ENCODE measurements at places on chromosomes 12 and 14.

GRCh38 chr12:53551889-53552291, 44.6 kb upstream of the NPFF start:
- no peak for DNase-seq

- DNase-seq: no peak
Observed at GRCh38 chr14:97411938-97412612, 614.9 kb downstream of the VRK1 start.

DNA sequence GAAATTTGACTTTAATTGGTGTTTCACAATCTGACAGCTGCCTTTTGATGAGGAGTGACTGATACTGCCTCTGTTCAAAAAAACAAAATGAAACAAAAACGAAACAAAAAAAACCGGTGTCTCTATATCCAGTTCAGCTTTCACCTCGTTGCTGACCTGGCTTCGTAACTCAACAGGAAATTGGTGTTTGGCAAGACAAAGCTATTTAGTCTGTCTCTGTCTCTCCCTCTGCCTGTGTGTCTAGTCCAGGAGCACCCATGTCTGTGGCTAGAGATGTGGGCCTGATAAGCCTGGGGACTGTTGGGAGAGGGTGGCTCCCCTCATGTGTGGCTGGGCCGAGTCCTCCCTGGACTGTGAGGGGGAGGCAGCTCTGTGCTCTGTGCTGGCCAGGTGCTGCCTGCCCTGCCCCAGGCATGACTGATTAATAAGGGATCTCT, 11.3 kb downstream of the CACNA1C start:
- no peak for DNase-seq

DNA sequence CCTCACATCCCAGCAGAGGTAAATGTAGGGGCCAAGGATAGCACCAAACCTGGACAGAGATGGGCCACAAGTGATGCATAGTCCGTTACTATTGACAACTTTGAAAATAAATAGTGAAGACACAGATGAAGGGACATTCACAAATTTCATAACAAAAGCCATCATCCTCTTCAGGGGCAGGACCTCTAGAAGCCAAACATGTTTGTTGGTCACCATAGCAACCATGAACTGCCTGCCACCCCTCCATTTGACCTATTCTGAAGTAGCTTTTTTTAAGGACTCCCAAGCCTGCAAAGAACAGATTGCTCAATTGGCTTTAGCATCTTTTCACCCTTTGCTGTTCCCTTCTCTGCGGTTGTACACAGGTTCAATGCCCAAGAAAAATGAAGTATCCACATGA, 35.7 kb upstream of the MDM1 start:
- DNase-seq: no peak

DNA sequence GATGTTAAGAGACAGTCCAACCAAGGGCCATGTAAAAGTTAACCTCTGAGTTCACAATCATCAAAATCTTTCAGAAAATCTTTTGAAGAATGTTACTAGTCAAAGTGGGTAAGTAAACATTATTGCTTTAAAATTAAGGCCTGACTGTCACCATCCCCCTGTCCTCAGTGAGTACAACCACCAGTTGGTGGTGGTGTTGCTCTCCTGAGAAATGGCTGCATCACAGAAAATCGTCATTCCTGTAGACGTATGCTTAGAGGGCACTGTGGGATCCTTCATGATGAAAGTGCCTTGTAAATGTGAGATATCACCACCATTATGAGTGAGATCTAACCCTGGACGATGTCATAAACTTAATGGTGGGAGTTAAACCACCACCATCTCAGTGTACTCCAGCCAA, 451.2 kb downstream of the RPS29 start:
- DNase-seq: no peak

DNA sequence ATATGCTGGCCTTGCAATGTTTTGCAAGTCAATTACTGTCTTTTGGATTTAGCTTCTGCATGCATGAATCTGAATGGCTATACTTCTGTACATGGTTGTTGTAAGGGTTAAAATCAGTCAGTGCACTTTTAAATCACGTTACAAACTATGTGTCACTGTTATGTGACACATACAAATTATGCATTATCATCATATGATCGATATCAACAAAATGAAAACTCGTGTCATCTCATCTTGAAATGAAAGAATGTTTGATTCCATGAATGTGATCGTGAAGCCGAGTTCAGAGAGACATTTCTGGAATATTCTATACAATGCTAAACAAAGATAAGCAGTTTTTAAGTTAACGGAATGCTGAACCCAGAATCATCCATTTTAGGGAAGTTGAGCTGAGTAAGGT, 116.5 kb downstream of the HMGA2 start:
- no peak for DNase-seq

- no peak for DNase-seq
Observed at GRCh38 chr12:89731614-89732013, 23.0 kb upstream of the ATP2B1 start.

DNA sequence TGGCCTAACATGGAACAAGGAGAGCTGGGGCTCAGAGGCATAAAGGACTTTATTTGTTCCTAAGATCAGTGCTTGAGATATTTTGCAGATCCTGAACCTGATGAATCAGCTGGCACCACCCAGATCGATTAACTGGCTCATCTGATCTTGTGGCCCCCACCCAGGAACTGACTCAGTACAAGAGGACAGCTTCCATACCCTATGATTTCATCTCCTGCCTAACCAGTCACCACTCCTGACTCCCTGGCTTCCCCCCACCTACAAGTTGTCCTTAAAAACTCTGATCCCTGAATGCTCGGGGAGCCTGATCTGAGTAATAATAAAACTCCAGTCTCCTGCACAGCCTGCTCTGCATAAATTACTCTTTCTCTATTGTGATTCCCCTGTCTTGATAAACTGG, 5.1 kb downstream of the C12orf56 start:
- DNase-seq: no peak

GRCh38 chr12:119730381-119730780, 62.4 kb downstream of the PRKAB1 start:
- no peak for DNase-seq

DNA sequence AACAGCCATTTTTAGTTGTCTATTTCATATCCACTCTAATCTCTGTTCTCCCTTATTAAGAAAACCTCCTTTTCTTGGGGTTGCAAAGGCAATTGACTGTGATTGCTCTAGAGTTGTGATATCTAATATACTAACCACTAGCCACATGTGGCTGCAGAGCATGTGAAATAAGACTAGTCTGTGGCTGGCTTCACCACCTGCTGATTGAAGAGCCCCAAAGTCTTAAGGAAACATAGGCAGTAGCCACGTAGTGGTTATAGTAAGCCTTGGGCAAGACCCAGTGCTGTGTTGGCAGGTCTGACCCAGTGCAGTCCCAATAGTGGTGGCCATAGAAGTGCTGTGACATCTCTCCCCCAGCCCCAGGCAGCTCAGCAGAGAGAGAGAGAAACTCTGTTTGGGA, 28.4 kb upstream of the ATP2B1 start:
- no peak for DNase-seq

- no peak for DNase-seq
Observed at GRCh38 chr14:51929910-51930682, 59.2 kb upstream of the RTRAF start.

DNA sequence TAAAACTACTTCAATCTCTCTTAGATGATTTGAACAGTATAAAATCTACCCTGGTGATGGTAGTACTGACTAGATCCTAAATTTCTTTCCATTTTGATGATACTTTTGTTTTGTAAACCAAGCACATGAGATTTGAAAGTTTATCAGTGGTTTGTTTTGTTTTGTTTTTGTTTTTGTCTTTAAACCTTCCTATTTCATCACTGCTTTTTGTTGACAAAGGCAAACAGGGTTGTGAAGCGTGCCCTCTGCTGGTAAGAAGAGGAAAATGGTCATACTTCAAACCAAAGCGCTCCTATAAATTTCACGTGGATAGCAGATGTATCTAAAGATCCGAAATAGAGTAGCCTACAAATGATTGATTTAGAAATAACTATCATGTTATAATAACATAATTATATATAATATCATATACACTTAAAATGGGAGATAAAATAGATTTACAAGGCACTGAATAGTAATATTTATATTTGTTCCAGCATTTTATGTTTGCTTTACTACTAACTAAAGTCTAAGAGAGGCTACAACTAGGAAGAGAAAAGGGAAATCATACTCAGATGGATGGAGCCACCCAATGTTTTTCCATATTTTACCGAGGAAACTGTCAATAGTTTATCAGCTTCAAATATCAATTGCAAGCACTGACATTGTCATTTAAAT, 254.0 kb upstream of the USP15 start:
- DNase-seq: no peak

- DNase-seq: peak; percentile 1
Observed at GRCh38 chr12:11228296-11228879, 41.1 kb downstream of the PRB3 start.

- DNase-seq: no peak
Observed at GRCh38 chr12:47615711-47616110, 90.1 kb downstream of the RPAP3 start.

- DNase-seq: no peak
Observed at GRCh38 chr12:22044391-22044790, 1.6 kb upstream of the CMAS start.

DNA sequence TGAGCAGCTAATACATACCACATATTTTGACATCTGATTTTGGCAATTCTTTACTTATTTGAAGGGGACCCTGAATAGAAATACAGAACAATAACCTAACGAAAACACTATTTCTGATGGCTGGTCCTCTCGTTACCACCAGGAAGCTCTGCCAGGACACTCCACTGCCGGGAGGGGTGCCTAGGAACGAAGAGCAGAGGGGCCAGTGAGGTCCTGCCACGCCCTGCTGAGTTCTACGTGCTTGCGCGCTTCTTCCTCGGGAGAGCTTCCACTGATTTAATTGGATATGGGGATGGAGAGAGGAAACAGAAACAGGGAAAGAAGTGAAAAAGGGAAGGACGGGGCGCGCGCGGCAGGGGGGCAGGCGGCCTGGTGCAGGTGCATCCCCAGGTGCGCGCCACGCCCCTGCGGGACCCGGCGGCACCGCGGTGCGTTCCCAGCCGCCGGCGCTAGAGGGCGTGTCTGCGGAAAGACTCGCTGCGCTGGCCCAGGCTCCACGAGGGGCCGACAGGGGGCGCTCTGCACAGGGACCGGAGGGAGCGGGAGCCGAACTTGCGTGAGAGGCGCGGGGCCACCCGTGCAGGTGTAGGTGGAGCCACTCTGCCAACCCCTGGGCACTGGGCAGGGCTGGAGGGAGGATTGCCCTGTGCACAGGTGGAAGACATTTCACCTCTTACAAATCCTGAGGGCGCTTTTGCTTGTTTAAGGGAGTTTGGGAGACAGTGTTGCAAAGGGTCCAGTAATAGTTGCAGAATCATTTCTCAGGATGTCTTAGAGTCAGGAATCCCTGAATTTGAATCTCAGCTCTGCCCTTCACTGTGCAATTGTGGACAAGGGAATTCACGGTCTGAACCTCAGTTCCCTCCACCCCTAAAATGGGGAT, 986.3 kb upstream of the TMEM132C start:
- peak; percentile 57 for DNase-seq

DNA sequence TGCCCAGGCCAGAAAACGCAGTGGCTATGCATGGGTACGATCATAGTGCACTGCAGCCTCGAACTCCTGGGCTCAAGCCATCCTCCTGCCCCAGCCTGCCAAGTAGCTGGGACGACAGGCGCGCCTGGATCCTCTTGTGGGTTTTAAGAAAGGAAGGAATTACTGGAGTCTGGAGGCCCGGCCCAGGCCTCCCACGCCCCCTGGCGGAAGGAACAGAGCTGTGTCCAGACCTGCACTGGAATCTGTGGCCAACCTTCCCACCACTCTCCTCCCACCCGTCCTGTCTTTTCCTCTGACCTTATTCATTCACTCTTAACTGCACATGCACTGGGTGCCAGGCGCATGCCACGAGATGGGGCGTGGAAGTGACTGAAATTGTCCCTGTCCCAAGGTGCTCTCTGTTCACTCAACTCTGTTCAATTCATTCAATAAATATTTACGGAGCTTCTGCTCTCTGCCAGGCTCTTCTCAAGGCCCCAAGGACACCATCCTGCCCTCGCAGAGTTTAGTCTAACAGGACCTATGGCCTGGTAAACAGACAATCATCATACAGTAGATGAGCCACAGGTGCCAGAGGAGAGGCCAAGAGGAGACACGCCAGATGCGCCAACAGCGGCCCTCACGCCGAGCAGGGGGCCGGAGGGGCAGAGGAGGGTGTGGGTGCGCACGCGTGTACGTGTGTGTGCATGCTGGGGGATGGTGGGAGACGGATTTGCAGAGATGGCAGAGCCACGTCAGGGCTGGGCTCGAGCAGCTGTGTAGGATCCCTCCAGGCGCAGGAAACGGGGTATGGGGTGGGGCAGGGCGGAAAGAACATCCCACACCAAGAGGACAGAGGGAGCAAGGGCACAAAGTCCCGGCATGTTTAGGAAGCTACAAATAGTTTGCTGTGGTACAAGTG, 13.7 kb upstream of the TMEM106C start:
- DNase-seq: no peak

- peak; percentile 19 for DNase-seq
Observed at GRCh38 chr14:101442451-101442850, 118.8 kb upstream of the DIO3 start.

- no peak for DNase-seq
Observed at GRCh38 chr12:46410495-46410894, 37.9 kb upstream of the SLC38A2 start.

GRCh38 chr14:21192875-21193535, 37.1 kb upstream of the OR5AU1 start:
- DNase-seq: no peak

DNA sequence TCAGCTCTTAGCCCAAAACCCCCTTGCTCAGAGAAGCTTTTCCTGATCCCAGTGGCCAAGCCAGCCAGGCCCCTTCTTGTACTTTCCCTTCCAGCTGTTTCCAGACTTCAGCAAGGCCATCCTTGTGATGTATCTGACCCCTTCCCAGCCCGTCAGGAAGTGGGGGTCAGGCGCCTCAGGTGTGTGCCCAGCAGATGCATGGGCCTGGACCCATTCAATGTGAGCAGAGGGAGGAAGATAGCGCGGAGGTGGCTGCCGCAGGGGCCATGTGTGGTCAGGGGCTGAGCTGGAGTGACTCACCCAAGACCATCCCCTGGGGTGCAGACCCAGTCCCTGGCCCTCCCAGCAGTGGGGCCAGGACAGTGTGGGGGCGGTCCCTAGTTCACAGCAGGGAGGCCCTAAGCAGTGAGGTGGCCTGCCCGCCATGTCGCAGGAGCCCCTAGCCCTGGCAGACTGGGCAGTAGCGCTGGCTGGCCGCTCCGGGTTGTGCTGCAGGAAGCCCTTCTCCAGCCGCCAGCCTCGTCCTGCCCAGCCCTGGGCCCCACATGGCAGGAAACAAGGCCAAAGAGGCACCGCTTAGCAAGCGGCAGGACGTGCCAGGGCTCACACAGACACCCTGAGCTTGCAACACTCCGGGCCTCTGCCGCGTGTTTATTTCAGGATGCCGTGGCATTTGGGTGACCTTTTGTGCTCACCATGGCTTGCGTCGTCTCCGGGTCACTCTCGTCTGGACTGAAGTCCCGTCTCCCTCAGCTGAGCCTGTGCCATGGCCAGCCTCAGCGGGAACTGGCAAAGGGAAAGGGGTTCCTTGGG, 12.0 kb downstream of the ADSS1 start:
- no peak for DNase-seq

- no peak for DNase-seq
Observed at GRCh38 chr12:3683670-3684069, 69.2 kb downstream of the CRACR2A start.

DNA sequence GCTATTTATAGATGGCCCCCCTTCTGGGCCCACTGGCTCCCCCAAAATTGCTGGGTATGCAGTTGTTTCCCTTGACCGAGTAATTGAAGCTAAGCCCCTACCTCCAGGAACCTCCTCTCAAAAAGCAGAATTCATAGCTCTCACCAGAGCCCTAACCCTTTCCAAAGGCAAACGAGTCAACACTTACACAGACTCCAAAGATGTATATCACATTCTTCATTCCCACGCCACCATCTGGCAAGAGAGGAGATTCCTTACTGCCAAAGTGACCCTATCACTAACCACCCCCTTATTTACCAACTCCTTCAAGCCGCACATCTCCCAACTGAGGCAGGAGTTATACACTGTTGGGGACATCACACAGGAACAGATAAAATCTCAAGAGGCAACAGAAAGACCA, 66.8 kb downstream of the MOK start:
- DNase-seq: no peak
